ENCODE measurements at places on chromosomes 6 and 20.

DNA sequence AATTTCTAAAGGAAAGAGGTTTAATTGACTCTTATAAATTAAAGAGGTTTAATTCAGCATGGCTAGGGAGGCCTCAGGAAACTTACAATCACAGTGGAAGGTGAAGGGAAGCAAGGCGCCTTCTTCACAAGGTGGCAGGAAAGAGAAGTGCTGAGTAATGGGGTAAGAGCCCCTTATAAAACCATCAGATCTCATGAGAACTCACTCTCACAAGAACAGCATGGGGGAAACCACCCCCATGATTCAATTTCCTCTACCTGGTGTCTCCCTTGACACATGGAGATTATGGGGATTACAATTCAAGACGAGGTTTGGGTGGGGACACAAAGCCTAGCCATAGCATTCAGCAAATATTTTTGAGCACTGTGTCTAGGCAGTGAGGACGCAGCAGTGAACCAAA is 3.9 kb upstream of the IPCEF1 start:
- DNase-seq = no peak

DNA sequence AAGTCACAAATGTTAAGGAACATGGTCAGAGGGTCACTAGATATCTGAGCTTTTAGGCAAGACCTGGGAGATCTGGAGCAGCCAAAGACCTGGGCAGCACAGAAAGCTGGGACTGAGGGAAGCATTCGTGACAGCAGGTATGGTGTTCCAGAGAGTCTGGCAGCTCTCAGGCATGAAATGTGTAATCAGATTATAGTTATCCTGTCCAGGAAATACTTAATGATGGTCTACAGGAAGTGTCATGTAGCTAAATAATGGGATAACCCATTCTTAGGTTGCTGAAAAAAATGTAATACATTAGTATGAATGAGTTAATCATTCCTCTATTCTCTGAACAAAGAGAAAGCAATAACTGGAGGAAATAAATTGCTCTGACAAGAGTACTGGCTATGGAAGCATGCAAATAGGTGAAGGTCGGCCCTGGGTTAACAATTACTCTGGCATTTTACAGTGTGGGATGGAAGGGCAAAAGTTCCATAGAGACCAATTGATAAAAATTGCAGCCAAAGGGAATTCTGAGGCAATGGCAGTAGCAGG is 740.5 kb downstream of the CBLN4 start:
- DNase-seq = no peak

DNA sequence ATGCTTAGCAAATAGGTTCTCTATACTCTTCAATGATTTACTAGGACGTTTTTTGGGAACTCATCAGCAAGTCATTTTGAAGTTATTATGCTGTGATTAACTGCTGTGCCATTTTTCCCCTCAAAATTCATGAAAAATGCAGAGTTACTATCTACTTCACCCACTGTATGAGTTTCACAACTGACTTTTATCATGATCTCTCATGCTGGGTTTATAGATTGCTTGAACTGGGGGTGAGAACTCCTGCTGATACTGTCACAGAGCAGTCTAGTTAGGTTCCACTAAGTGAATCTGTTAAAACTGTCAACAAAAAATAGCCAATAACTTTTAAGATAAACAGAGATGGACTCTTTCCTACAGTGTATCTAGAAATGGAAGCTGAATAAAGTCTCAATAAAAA is 136.7 kb downstream of the EYS start:
- DNase-seq = no peak

GRCh38 chr6:23647045-23647444 is 479.0 kb upstream of the NRSN1 start:
- no peak for DNase-seq

- no peak for DNase-seq
Observed at GRCh38 chr6:78513856-78514255, 353.5 kb upstream of the IRAK1BP1 start.

DNA sequence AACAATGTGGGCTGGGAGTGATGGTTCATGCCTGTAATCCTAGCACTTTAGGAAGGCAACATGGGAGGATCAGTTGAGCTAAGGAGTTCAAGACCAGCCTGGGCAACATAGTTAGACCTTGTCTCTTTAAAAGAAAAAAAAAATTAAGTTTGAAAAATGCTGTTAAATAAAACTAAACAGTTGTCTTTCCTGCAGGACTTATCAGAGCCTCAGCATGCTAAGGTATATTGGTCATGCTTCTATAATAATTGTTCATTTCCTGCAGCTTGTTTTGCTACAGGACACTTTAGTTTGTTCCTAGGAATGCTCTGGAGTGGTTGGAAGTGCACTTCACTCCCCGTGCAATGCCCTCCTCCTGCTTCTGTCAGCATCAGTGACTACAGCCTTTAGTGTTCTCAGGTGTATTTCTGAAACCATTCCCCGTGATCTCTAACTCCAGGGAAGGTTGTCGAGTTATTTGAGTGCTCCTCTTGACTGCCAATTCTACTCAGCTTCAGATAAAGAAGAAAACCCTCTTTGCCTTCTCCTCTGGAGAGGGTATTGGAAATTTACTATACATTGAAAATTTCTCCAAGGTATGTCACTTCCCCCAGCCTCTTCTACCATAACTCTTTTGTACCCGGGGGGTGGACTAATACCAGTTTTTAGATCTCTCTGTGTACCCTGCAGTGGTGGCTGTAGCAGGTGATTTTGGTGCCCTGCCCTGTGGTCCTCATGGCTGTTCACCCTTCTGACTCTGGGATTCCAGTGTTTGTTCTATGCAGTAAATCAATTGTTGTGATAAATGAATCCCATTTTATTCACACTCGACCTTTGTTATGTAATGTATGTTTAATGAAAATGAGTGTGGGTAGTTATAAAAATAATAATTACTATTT is 33.8 kb downstream of the NHLRC1 start:
- no peak for DNase-seq

- DNase-seq = no peak
Observed at GRCh38 chr6:149593408-149593807, 27.2 kb downstream of the GINM1 start.

DNA sequence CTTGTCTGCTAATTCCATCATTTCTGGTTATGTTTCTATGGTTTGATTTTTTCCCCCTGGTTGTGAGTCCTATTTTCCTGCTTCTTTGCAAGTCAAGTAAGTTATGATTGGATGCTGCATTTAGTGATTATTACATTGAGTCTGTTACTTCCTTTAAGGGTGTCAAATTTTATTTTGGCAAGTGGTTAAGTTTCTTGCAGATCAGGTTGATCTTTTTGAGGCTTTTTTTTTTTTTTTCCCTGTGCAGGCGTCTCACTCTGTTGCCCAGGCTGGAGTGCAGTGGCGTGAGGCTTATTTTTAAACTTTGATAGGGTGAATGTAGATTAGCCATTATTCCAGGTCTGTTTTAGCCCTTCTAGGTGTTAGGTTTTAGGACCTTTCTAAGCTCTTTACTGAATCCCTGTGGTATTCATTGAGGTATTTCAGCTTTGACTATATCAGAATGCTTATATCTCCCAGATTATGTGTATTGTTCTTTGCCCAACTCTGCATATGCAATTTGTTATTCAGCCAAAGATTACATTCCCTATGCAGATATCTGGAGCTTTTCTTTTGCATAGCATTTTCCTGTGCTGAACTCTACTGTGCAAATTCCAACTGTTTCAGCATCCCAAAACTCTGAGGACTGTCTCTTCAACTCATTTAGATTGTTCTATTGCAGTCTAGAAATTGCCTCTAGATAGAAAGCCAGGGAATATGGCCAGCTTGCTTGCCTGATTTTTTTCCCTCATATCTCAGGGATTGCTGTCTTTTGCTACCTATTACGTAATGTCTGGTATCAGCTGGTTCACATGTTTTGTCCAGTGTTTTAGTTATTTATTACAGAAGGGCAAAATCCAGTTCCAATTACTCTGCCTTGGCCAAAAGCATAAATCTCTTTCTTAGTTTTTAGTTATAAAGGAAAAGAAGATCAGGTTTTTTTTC is 113.3 kb downstream of the AFG1L start:
- no peak for DNase-seq

DNA sequence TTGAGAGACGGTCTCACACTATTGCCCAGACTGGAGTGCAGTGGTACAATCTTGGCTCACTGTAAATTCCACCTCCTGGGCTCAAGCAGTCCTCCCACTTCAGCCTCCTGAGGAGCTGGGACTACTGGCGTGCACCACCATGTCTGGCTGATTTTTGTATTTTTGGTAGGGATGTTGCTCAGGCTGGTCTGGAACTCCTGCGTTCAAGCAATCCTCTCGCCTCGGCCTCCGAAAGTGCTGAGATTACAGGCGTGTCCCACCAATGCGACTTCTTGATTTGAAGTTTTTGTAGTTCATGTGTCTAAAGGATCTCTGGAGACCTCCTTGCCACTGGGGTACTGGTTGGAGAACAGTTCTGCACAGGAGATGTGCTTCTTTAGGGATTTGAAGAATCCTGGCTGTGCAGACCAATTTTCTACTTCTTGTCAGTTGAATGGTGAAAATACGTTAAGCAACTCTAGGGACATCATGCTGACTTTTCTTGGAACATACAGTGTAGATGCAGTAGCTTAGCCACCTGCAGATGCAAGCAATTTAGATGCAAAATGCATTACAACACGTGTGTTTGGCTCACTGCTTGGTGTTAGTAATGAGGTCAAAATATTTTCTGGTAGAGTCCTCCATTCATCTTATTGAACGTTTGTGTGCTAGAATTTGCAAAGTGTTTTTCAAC is 28.2 kb downstream of the SYTL3 start:
- no peak for DNase-seq

DNA sequence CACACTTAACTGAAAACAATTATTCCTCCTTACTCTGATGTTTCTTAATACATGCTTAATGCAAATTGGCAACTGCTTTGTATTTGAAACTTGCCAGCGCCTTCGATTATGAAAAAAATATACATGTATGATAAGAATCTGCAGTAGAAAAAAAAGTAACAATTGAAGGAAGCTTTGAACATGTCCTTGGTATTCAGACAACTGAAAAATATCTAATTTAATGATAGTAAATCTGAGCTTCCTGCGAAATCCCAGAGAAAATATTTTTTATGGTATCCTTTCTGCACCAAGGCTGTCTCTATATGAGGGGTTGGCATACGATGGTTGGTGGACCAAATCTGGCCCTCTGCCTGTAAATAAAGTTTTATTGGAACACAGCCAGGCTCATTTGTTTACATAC is 186.2 kb downstream of the HDGFL1 start:
- DNase-seq = no peak

DNA sequence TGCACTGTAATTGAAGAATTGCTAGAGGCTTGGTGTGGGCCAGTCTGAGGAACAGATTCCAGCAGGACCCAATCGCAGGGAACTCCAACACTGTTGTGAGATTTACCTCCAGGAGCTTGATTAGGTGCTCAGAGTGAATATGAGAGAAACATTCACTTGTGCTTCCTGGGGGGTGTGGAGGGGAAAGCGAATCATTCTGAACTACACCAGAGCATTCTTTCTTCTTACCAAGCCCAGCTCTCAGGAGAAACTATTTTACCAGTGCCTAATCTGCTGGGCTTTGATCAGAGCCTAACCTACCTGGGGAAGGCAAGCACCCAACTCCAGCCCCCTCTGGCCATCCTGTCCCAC is 7.4 kb upstream of the SIRPB1 start:
- DNase-seq = no peak

DNA sequence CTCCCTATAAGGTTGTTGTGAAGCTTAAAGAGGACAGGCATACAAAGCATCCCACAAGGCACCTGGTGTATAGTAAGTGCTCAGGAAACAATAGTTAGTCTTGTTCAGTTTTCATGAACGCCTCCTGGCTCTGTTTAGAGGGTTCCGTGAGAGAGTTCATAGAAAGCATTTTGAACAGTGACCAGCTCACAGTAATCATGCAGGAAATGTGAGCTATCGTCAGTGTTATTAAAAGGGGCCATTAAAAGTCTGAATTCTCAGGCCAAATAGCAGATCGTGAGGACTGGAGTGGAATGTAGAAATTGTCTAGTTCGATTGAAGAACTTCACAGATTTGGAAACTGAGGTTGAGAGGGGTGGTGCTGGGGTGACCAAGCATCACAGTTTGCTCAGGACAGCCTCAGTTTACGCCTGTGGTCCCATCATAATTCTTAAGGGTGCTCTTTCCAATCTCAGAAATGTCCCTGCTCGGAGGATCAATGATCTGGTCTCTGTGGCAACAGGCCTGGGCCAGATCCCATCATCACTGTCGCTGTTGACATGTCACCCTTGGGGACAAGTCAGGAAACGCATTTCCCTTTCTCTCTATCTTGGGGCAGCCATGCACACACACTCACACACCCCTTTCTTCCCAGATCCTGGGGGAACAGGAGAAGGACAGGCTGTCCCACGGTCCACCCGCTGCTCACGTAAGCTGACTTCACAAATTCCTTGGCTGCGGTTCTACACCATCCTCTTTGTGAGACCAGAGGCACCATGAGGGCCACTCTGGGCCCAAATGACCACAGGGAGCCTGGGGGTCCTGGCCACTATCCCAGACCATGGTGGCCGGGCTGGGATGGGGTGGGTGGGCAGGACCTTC is 7.2 kb downstream of the TGM2 start:
- no peak for DNase-seq

DNA sequence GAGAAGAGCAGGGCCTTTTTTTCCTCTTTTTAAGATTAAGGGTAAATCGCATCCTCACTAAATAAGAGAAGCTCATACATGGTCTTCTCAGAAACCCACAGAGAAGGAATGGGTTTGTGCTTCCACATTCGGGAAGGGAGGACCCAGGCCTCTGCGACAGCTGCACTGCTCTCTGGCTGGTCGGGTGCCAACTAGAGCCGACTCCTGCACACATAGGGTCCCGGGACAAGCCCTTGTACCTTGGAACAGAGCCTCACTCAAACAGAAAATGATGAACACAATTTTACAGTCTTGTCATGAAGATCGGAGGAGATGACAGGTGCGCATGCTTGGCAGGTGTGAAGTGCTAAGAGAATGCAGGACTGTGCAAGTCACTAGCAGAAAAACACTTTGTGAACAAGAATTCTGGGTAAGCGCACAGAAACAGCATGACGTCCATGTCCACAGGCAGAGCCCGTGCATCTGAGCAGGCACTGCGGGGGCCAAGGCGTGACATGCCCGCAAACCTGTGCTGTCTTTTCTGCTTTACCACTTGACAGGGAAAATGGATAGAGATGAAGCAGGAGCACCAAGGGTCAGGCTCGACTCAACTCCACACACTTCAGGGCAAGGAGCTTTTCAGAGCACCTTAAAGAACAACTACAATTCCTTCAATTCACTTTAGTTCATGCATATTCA is 101.0 kb upstream of the MPC1 start:
- no peak for DNase-seq

DNA sequence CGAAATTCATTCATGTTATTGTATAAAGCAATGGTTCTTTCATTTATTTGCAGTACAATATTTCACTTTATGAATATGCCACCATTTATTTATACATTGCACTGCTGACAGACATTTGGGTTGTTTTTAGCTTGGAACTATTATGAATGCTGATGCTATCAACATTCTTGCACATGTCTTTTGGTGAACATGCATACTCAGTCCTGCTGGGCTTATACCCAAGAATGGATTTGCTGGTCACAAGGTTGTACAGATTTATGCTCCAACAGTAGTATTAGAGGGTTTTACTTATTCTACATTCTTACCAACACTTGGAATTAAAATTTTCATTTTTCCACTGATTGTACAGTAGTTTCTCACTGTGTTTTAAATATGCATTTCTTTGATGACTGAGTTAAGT is 126.2 kb downstream of the PTPRK start:
- no peak for DNase-seq

GRCh38 chr6:18976091-18976490 is 588.9 kb downstream of the RNF144B start:
- DNase-seq = no peak

All from stimulated activated CD8-positive, alpha-beta memory T cell treated with anti-CD3 and anti-CD28 coated beads, Interleukin-4, amount 100 ng/mL, for 4 hours (primary cell).